ENCODE measurements at places on chromosomes 13 and 19. TPM values are rescaled to one million over a fixed set of nuclear protein-coding genes. Genes with fewer than 3 reads are reported as not detected.
A peak's percentile ranks its signal among the peaks of the same experiment; 100 is the strongest.

The OCEL1 gene
- total RNA-seq = 9.5 TPM

GRCh38 chr19:40365613-40366401 lies 17.3 kb downstream of the PLD3 start:
- DNase-seq = peak; percentile 93

The FCAR gene
- total RNA-seq = not detected

DNA sequence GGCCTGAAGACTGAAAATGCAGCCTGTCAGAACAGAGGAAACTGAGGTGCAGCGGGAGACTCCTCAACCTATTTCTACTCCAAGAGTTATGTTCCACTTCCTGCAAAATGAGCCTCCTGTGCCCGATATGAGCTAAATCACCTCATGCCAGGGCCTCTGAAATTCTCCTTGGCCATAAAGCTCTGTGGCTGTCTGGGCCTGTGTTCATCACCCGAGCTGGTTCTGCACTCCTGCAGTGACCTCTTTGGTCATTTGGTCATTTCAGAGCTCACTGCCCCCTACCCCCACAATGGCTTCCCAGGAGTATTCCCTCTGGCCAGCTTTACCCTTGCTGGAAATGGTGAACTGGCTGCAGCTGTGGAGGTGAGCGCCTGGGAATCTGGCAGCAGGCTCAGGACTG lies 51.7 kb upstream of the SERPINE3 start:
- no peak for DNase-seq

DNA sequence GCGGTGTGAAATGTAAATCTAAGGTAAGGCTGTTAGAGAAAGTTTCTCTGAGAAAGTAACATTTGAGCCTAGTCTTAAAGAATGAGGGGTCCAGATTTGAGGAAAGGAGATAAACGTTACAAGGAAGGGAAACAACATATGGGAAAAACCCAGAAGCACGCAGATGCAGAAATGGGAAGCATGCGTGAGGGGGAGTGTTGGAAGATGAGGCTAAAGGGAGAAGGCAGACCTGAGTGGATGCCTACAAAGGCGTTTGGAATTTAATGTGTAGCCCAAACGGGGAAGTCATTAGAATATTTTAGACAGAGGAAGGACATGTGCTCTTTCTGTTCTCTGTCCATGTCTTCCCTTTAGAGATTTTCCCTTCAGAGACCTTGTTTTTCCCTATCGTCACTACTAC lies 61.0 kb downstream of the TPT1 start:
- no peak for DNase-seq

GRCh38 chr19:51185069-51185867 lies 39.6 kb upstream of the CD33 start:
- no peak for DNase-seq

GRCh38 chr19:17575871-17576757 lies 20.7 kb downstream of the COLGALT1 start:
- no peak for DNase-seq

- DNase-seq = no peak
Measured at GRCh38 chr19:52590728-52591127, 20.6 kb downstream of the ZNF701 start.

GRCh38 chr19:7074705-7075282 lies 5.3 kb downstream of the ZNF557 start:
- DNase-seq = no peak

GRCh38 chr19:18481505-18482222 lies 40.2 kb downstream of the ELL start:
- DNase-seq = no peak
